ENCODE measurements at places on chromosomes 1 and 21.

DNA sequence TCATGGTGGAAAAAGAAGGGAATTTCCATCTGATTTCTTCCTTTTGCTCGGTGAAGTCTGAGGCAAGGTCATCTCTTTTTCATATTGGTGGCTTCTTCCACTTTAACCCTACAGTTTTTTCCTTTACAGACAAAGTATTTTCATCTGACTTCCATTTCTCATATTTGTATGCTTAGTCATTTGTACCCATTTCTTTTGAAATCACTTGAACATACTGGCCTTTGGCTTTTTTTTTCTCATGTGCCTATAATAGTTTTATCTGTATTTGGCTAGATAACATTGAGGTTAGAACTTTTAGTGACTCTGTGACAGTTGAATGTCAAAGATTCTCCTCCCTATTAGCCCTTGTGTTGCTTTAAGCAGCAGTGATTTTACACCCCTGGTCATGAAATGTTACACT lies 27.7 kb downstream of the IL12RB2 start:
- no peak for DNase-seq

GRCh38 chr1:11187000-11187399 lies 2.2 kb upstream of the ANGPTL7 start:
- no peak for DNase-seq

DNA sequence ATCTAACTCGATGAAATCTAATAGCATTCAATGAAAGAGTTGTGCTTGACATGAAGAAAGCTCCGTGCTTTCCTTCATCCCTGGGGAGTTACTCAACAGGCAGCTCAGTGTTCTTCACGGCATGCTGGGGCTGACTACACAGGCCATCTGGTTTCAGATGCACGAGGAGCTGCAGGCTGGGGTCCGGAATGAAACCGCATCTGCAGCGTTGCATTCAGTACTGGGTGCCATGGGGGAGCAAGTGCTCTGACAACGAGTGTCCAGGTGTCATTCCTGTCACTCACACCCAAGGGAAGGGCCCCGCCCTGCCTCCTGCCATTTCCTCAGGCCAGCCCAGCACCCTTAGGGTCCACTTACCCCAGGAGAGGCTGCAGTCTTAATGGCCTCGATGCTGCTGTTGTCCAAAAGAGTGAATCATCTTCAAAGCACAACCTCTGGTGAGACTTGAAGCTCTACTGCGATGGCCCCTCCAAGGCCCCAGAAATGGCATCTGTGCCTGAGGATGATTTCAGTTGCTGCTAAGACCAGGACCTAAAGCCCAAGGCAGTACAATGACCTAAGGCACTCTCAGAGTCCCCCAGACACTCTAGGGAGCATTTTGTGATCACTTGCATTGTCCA lies 61.4 kb downstream of the STUM start:
- DNase-seq = no peak

DNA sequence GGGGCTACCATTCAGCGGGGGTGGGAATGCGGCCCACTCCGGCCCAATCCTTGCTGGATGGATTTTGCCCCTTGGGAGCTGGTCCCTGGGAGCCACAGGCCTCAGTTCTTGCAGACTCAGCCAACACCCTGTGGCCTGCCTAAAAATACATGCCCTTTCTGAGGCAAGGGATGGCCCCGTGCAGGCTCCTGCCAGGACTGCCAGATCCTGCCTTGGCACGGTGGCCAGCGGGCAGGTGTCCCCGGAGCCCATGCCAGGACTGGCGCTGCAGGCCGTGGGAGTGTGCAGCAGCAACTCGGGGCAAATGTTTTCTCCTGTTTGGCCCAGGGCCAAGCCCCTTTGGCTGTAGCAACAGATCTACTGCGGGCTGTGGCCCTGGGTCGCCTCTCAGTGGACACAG lies 1.6 kb upstream of the PANK4 start:
- DNase-seq = no peak

- no peak for DNase-seq
Measured at GRCh38 chr1:145824499-145824842, 471 bp downstream of the POLR3C start.

GRCh38 chr1:1128454-1129139 lies 12.7 kb upstream of the C1orf159 start:
- no peak for DNase-seq

DNA sequence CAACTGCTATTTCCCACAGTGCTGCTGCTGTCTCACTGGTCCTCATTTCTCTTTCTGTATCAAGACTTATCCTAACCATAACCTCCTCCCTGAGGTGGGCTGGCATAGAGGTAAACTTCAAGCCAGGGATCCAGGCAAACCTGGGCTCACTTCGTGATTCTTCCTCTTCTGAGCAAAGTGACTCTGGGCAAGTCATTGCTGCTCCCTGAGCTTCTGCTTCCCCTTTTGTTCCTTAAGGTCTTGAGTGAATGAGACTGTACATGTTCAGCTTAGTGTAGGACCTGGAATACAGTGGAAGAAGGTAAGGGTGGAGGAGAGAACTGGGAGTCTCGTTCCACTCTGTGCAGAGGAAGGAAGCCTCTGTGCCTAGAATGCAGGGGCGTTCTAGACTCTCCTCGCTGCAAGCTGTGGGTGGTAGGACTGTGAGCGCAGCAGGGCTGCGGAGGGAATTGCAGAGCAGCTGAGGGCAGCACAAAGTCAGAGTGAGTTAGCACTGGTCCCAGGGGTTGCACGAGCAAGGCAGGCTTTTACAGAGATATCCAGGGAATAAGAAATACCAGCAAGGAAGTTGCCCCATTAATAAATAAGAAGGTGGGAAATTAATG lies 11.4 kb upstream of the ERI3 start:
- DNase-seq = no peak

DNA sequence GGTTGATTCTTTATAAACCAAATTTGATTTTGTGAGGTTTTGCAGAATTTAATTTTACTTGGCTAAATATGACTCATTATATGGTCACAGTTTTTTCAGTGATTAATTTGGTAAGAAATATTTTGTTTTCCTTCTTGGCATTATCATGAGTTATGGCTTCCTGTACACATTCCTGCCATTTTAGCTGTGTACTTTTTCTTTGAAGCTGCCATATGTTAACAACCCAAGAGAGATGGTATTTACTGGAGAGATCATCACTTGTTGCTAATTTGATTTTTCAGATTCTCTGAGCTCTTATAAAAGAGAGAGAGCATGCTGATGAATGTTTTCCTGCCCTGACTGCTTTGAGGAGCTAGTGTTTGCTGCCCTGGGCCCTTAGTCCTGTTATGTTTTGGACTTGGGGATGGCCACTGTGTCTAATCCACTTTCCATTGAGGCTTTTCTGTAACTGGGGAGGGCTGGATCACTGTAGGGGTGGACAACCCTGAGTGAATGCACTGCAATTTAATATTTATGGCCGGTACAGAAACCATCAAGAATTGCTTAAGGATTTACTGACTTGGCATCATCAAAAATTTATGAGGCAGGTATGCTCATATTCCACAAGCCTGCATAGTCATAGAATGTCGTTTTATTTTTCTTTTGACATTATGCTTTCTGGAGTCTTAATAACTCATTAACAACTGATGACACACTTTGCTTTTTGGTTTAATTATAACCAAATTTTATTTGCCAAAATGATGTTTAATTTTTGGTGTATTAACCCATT lies 200.9 kb downstream of the DISC1 start:
- DNase-seq = no peak

DNA sequence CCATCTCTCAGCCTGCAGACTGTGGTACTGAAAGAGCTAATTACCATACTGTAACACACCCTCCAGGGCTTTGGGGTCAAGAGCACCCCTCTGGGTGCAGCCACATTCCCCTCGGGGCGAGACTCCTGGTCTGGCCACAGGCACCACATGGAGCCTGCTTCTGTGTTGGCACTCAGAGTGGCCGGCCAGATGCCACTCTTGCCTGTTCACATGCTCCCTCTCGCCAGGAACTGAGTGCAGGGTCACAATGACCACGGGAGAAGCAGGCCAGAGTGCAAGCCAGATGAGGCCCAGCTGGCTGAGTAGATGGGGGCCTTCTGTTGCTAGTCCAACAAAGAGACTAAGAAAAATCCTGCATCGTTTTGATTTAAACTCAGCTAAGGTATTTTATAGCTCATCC lies 864.0 kb downstream of the KCNT2 start:
- no peak for DNase-seq

DNA sequence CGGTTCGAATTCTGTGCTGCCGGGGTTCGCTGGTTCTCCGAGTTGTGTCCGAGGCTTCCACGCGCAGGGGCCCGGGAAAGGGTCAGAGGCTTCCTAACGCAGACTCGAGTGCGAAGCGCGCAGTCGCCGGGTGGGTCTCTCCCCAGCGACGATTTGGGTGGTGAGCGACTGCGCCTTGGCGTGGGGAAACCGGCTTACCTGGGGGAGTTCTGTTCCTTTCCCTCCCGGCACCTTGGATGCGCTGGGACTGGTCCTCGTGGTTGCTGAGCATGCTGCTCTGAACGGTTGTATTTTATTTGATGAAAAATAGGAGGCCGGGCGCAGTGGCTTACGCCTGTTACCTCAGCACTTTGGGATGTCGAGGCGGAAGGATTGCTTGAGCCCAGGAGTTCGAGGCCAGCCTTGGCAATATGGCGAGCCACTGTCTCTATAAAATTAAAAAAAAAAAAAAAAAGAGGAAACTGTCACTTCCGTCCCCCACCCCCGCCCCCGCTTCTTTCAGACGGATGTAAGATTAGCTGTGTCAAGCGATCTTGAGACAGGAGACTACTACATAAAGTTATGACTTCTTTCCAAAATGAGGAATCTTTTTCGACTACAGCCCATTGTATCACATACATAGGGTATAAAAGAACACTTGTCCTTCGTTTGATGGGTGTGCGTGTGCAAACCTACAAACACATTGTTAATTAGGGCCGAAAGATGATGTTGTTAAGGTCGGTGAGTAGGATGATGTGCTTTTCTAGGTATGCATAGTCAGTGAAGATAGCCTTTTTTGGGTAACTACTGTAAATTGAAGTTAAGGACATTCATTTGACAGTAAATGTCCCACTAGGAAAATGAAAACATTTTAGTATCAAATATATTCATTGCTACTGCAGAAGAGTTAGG lies at the start of gene CCDC18:
Gene CCDC18, plus strand, starts transcription at position 2 of the 891 bp plus-strand sequence. CDS start 2,638 bp downstream, outside the sequence.
- DNase-seq = no peak

DNA sequence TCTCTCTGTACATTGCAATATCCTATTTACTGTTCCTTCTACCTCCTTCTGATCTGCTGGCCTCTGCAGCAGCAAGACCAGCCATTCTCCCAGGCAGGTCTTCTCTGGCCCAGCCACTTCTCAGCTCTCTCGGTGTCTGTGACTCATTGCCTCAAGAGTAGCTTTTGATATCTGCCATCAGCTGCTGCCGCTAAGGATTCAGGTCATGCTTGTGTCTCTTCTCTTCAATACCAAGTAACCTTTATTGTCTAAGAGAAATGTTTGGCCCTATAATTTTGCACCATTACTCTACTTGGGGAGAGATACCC lies 101.8 kb downstream of the TMEM53 start:
- no peak for DNase-seq

DNA sequence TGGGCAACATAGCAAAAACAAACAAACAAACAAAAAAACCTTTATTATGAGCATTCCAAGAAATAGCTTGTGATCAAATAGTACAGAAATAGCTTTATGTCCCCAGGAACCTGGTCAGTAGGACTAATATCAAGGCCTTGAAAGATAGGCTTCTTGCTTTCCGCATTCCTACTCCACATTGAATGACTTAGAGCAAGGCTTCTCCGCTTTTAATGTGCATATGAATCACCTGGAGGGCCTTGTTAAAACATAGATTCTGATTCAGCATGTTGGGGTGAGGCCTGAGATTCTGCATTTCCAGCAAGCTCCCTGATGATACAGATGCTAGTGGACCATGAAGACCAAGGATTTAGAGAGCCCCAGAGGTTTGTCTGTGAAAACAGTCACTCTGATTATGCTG lies 17.4 kb downstream of the PLEKHA6 start:
- DNase-seq = no peak

DNA sequence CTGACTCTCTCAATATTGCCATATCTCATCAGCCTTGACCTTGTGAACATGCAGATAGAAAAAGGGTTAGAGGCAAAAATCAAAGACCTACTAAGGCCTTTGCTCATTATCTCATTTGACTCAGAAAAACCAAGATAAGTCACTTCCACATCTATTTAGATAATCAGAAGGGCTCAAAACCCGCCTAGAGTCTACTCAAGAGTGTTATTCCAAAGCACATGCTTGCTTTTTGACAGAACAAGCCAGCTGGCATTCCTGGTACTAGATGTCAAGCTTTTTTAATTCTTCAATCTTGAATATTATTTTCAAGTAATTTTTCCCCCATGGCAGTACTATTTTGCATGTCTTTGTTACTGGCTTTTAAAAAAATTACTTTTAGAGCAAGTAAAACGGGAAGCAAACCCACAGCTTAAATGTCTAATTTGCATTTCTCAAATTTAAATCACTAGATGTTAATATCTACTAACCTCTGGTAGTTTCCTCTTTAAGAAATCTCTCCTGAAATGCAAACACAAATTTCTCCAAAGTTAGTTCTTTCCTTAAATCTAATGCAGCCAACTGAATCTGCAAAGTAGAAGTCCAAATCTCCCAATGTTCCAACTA lies 51.5 kb downstream of the APP start:
- no peak for DNase-seq

DNA sequence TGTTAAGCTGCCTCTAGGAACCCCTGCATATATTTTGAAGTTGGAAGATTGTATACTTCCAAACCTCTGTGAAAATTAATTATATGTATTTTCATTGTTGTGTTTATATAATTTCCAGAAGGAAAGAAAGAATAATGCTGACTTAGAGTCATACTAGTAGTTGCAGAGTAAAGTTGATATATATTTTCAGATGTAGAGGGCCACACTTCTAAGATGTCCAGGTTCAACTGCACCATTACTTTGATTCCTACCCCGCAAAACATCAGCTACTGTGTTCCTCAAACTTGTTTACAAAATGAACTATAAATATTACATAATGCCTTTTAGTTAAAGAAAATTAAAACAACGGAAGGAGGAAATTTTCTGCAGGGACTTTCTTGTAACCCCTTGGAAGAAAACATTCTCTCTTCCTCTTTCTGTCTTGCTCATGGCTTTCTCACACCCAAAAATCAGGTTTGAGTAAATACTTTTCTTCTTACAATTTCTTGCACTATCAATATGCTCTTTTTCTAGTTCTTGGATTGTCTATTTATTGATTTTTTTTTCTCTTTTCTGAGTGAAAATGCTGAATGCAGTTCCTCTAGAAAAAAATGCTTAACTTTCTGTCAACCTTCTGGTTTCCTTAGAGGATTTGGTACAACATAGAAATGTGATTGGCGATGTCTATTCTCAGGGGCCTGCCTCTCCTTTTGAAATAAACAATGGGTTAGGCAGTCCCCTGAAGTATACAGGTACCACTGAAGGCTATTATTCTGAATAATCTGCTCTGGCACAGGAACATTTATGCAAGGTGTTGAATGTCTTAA lies 867.8 kb downstream of the TTLL7 start:
- DNase-seq = no peak

- DNase-seq = no peak
Measured at GRCh38 chr1:10992864-10993263, 19.6 kb upstream of the TARDBP start.

DNA sequence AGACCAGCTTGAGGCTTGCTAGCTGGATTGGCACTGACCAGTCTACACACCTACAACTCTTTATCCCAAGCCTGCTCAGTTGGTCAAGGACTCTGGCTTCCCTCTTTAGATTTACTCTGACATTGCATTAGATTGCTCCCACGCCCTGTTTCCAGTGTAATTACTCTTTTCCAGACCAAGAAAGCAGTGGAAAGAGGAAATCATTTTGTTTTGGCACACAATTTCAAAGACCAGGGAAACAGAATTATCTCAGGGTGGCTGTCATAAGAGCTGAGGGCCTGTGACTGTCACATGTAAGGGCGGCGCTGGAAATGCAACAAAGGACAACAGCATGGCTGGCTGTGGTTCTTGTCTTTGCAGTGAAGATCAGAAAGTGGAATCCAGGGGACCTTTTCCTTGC lies 302.7 kb downstream of the HHAT start:
- no peak for DNase-seq

Data from activated B cell treated with CpG ODN at 0.5 μM for 24 hours (primary cell).